Endothelial cell of umbilical vein (primary cell): ENCODE measurements at places on chromosomes 4 and X.
A peak's percentile ranks its signal among the peaks of the same experiment; 100 is the strongest.

GRCh38 chr4:1470393-1470670 is 64.1 kb upstream of the NKX1-1 start:
- DNase-seq, result no peak

DNA sequence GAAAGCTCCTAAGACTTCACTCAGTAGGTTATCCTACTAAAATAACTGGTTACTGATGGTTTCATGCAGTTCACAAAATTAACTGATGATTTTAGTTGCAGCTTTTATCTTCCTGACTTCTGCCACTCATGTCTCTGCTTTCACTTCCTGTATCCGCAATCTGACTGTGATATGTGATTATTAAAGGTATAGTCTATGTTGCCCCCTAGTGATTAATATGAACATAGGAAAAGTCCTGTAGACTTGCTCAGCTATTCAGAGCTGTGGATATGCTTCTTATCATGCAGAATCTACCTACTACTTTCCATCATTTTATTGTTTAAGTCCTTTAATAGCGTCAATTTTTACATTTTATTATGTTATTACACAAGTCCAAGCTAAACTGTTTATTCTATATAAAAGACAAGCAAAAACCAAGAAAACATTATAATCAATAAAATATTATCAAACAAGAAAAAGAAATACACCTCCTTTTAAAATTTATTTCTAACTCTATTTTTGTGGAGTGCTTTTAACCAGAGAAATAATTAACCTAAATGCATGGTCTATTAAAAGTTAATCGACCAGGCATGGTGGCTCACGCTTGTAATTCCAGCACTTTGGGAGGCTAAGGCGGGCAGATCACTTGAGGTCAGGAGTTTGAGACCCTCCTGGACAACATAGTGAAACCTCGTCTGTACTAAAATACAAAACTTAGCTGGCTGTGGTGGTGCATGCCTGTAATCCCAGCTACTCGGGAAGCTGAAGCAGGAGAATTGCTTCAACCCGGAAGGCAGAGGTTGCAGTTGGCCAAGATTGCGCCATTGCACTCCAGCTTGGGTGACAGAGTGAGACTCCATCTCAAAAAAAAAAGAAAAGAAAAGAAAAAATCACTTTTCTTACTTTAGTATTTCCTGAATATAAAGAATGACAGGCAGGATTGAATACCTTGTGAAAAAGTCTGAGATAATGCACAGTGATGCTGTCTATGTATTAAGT is 40.4 kb upstream of the TLR2 start:
- DNase-seq, result peak; percentile 56

DNA sequence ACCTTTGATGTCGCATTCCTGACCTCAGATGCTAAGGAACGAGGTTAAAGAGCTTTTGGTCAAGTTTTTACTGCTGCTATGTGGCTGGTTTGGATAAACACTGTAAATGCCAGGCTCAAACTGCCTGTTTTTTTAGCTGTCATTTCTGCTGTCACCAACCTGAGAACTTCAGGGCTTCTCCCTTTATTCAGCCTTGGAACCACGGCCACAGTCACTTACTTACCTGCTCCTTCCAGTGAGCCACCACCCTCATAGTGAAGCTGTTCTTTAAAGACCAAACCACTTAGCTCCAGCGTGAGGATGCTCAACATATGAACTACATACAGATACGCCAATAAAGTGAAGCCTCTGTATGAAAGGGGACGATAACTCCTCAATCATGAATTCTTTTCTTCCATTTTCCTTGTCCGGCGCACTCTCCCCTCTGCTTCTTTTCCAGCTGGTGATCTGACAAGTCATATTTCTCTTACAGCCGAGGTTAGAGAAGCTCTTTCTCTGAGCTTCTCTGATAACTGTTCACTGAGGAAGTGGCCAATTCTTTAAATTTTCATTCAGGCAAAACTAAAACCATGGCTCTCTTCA is 152.8 kb upstream of the ANK2 start:
- no peak for DNase-seq

DNA sequence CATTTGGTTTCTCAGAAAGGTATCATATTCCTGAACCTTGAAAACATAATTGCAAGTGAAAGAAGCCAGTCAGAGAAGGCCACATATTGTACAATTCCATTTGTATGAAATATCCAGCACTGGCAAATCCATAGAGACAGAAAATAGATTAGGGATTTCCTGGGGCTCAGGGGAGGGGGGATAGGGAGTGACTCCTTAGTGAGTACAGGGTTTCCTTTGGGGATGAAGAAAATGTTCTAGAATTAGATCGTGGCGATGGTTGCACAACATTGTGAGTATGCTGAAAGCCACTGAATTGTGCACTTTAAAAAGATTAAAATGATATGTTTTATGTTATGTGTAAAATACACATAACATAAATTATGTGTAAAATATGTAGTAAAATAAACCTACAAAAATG is 10.3 kb downstream of the XPNPEP2 start:
- no peak for DNase-seq

DNA sequence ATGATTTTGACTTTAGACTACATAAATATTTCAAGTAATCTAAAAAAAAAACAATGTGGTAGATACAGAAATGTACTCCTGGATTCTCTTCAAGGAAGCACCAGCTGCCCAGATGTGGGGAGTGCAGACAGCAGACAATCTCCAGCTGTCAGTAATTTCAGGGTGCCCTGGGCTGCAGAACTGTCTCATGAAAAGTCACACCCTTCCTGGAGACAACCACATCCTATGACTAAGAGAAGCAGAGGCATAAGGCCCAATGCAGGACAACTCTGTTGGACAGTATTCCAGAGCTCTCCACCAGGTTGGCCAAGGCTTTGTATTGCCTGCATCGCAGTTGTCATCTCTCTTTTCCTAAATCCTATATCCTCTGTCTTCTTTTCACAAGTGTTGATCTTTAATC is 34.4 kb upstream of the BLTP1 start:
- DNase-seq, result no peak
